ENCODE measurements at places on chromosomes 11 and 22.

DNA sequence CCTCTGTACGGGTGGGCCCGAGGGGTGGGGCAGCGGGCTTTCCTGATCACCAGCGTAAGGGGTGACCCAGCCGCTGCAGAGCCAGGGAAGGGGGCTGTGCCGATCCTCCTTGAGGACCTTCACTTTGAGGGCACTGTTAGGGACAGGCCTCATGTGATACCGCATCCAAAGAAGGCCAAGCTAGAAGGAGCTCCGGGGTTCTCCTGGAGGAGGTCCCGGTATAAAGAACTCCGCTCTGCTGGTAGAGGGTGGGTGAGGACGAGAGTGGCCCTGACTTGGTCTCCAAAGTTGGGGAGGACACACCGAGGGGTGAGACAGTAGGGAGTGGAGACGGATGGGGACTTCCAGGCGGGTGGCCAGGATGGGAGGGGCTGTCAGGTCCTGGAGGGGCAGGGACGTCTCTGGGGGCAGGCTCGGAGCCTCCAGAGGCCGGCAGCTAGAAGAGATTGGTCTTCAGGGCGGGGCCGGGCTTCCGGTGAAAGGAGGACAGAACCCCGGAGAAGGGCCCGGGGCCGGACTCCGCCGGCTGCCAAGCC, 4.6 kb downstream of the PHOX2A start:
- DNase-seq: peak; percentile 72

- no peak for DNase-seq
These were observed 587.2 kb downstream of the BUD13 start for GRCh38 chr11:116185551-116185950.

- DNase-seq: no peak
These were observed 6.7 kb downstream of the USP2 start for GRCh38 chr11:119374632-119375336.

- no peak for DNase-seq
These were observed 55.5 kb upstream of the GRAMD1B start for GRCh38 chr11:123374622-123374968.

DNA sequence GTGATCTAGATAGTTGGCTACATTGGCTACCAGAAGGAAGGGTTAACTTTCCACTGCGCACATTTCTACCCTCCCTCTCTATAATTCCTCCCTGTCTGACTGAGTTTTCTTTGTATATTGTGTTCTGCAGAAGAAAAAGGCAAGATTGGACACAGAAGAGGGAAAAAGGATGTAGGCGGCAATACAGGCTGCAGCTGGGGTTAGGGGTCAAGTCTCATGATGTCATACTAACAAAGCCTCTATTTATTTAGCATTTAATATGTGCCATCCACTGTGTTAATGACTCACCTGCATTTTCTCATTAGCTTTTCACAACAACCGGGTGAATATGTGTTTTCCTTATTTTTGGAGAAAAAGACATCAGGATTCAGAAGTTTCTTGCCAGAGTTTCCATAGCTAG, 2.0 kb downstream of the FAM83F start:
- no peak for DNase-seq

GRCh38 chr22:48396091-48396784, 1431.4 kb downstream of the BRD1 start:
- DNase-seq: no peak

DNA sequence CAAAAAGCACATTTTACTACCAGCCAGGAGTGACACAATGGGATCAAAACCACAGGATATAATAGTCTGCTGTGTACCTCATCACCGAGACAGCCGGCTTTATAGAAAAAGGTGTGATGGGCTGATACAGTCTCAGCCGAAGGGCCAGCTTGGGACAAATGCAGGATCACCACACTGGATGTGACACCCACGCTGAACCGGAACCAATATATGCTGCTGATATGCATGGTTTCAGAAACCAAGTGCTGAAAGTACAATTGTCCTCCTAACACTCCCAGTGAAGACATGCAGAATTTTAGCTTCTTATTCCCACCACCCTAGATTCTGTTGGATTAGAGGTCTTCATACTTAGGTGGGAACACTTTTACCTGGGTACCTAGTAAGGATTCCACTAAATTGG, 97.0 kb upstream of the LDLRAD3 start:
- no peak for DNase-seq

GRCh38 chr11:2669634-2670469, 29.9 kb downstream of the KCNQ1OT1 start:
- DNase-seq: peak; percentile 30

- no peak for DNase-seq
These were observed 128.1 kb upstream of the TOP3B start for GRCh38 chr22:22110548-22111266.

GRCh38 chr11:84345597-84345996, 1059.4 kb upstream of the CCDC90B start:
- no peak for DNase-seq

- no peak for DNase-seq
These were observed 95.2 kb downstream of the ABTB2 start for GRCh38 chr11:34262531-34263081.

GRCh38 chr11:61134801-61135257, 26.4 kb downstream of the VPS37C start:
- no peak for DNase-seq
